Foreskin fibroblast (primary cell): ENCODE measurements at places on chromosomes 6 and 20.

- no peak for DNase-seq
Observed at GRCh38 chr20:42649748-42650147, 540.0 kb downstream of the PTPRT start.

DNA sequence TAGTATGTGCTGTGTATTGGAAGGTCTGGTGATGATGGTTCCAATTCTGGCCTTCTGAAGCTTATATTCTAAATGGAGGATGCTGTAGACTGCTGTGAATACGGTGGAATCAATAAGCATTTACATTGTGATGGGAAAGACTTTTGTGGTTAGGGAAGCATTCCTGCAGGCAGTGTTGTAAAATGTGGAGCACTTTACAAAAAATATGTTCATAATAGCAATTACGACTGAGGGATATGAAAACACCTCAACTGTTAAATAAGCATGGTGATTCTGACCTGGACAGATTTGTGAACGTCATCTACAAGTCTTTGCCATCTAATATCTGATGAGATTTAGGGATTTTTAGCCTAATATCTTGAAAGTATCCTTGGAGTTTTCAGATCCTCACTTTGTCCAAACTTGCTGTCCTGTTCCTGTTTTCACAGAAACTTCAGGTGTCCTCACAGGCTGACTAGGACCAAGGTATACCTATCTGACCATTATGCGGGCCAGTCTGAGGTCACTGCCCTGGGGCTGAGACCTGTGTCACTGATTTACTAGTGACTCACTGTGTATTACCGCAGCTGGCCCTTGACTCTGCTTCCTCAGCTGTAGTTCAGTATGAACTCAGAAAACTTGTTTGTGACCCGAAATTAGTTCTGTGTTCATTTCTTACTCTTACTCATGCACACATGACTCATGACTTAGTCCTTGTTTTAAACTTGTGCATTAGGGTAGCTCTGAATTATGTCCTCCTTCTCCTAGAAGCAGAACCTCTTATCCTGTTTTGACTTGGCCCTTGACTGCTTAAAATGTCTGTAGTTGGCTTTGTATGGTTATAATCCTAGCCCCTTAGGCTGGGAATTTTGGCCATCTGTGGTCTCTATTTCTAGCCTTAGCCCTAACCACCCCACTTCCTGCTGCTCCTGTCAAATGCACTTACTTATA lies 343.0 kb downstream of the CDKAL1 start:
- peak; percentile 91 for DNase-seq

GRCh38 chr6:35468980-35469750 lies 964 bp downstream of the RPL10A start:
- DNase-seq: no peak

GRCh38 chr20:19625426-19625825 lies 132.6 kb upstream of the RIN2 start:
- no peak for DNase-seq

GRCh38 chr6:47321577-47321976 lies 11.9 kb upstream of the TNFRSF21 start:
- no peak for DNase-seq

DNA sequence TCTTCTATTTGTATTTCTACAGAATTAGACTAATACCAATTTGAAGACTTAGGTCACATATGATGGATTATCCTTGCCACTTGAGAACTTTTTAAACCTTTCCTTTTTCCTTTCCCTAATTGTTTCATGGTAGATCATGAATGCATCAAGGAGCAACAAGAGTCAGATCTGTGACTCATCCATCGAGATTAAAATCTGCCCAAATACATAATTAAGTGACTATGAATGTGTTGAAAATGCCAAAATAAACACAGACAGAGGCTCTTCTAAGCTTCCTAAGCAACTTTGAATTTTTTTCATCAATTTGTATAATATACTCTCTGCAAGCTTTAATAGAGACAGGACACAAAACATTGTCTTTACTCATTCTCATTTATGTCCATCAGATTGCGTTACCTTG lies 23.5 kb upstream of the HTR1E start:
- DNase-seq: no peak

DNA sequence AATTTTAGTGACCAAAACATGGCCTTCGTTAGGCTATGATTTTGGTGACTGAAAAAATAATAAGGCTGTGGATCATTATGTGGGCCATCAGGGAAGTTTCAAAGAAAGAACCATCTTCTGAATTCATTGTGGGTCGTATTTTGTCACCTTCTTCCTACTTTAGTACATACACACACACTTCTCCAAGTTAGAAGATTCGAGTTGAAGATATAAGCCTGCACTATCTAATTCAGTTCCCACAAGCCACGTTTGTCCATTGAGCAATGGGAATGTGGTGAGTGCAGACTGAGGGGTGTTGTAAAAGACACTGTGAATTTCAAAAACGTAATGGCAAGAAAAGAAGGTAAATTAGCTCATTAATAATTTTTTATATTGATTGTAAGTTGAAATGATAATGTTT lies 766.0 kb downstream of the KIF16B start:
- no peak for DNase-seq

- peak; percentile 75 for DNase-seq
Observed at GRCh38 chr6:159953091-159953601, 15.7 kb upstream of the IGF2R start.

DNA sequence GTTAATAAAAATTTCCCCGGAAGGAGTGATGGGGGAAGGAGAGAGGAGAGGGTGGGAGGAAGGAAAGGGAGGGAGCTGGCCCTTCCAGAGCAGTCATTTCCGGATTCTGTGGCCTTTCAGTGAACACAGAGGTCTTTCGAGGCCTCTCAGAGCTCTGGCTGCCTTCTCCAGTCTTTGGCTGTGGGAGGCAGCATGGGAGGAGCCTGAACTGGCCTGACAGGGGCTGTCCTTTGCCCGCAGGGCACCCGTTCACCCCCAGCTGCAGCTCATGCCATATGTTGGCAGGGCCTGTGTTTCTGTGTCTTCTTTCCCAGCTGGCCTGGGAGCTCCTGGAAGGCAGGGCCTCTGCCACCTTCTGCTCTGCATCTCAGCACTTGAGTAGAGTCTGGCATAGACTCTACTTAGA lies 95.5 kb downstream of the PPP1R14C start:
- DNase-seq: peak; percentile 21

- DNase-seq: peak; percentile 90
Observed at GRCh38 chr6:30744054-30744805, at the start of gene IER3. TSS of gene IER3 (minus strand) at chr6:30744547. CDS start at chr6:30744518, 29 bp downstream.

- peak; percentile 33 for DNase-seq
Observed at GRCh38 chr20:22686097-22686496, 101.7 kb upstream of the FOXA2 start.

- DNase-seq: no peak
Observed at GRCh38 chr20:50481741-50482140, 28.4 kb upstream of the PTPN1 start.

GRCh38 chr6:41638935-41639808 lies 904 bp downstream of the MDFI start:
- DNase-seq: no peak

DNA sequence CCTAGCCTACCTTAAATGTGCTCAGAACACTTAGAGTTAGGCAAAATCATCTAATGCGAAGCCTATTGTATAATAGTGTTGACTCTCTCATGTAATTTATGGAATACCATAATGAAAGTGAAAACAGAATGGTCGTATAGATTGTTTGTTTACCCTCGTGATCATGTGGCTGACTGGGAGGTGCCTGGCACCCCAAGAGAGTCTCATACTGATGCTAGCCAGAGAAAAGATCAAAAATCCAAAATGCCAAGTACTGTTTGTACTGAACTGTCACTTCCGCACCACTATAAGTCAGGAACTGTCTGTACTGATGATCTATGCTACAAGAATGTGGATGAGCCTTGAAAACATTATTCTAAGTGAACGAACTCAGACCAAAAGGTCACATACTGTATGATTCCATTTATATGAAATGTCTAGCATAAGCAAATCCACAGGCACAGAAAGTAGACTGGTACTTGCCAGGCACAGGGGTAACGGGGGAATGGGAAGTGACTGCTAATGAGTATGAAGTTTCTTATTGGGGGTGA lies 22.4 kb downstream of the ZMYND8 start:
- peak; percentile 96 for DNase-seq

DNA sequence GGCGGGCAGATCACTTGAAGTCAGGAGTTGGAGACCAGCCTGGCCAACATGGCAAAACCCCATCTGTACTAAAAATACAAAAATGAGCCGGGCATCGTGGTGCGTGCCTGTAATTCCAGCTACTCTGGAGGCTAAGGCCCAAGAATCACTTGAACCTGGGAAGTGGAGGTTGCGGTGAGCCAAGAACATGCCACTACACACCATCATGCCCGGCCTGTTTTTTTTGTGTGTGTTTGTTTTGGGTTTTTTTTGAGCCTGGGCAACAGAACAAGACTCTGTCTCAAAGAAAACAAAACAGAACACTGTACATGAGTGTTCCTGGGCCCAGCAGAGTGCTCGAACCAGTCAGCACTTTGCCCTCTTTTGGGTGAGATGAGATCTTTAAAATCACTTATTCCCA lies 159.1 kb downstream of the MTHFD1L start:
- no peak for DNase-seq

- DNase-seq: no peak
Observed at GRCh38 chr6:41663568-41663967, 25.3 kb downstream of the MDFI start.

GRCh38 chr6:104095661-104096416 lies 763.9 kb downstream of the HACE1 start:
- no peak for DNase-seq

DNA sequence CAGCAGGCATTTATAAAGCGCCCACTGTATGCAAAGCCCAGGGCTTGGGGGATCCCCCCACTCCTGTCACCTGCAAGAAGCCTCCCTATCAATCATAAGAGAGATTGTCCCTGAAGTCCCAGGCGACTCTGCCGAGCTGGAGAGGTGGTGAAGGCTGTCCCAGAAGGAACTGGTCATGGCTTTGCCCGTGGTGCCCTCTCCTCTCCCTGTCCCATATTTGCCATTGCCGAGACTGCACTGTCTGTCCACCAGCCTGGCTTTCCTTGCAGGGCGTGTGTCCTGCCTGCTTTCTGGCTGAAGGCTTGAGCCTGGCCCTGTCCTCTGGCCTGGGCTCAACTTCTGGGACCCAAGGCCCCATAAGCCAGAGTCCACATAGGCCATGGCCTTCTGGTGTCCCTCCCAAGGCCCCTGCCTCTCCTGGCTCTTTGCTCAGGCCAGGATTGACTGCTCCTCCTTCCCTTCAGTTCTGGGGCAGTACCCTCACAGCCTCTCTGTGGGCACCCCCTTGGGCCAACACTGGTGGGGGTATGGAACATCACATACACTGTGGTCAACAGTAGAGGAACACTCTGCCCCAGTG lies 46.9 kb downstream of the CPXM1 start:
- no peak for DNase-seq

GRCh38 chr6:52209770-52210169 lies 23.6 kb downstream of the IL17A start:
- DNase-seq: no peak

DNA sequence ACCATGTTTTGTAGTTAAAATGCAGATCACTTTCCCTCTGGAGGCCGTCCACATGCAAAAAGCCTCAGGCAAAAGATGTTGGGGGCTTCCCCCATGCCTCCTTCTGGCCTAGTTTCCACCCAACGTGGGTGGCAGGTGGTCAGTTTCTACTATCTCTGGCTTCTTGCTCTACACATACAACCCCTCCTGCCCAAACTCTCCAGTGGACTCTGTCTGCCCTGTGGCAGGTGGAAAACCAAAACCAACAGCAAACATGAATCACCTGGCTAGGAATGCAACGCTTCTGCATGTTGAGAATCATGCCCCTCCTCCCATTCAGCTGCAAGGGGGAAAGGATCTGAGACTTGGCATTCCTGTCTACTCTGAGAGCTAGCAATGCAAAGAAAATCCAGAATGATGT lies 94.8 kb downstream of the MBOAT1 start:
- no peak for DNase-seq

GRCh38 chr6:98848539-98849242 lies 14.3 kb downstream of the POU3F2 start:
- DNase-seq: no peak
